ENCODE measurements at places on chromosomes 11 and 22. TPM values are rescaled to one million over a fixed set of nuclear protein-coding genes. Genes with fewer than 3 reads are reported as not detected.

TSGA10IP gene
- not detected for polyA plus RNA-seq

IFITM1 gene
- 15.9 TPM for polyA plus RNA-seq

GPR83 gene
- not detected for polyA plus RNA-seq

IL10RA gene
- 4.7 TPM for polyA plus RNA-seq

HMOX1 gene
- polyA plus RNA-seq, result 12.1 TPM

P2RY2 gene
- polyA plus RNA-seq, result 0.69 TPM

MPPED2 gene
- 5.4 TPM for polyA plus RNA-seq

LRRC74B gene
- polyA plus RNA-seq, result not detected

TTC12 gene
- 4.4 TPM for polyA plus RNA-seq

OR52N4 gene
- polyA plus RNA-seq, result not detected

PNPLA5 gene
- not detected for polyA plus RNA-seq

GAL gene
- polyA plus RNA-seq, result 0.51 TPM

DNA sequence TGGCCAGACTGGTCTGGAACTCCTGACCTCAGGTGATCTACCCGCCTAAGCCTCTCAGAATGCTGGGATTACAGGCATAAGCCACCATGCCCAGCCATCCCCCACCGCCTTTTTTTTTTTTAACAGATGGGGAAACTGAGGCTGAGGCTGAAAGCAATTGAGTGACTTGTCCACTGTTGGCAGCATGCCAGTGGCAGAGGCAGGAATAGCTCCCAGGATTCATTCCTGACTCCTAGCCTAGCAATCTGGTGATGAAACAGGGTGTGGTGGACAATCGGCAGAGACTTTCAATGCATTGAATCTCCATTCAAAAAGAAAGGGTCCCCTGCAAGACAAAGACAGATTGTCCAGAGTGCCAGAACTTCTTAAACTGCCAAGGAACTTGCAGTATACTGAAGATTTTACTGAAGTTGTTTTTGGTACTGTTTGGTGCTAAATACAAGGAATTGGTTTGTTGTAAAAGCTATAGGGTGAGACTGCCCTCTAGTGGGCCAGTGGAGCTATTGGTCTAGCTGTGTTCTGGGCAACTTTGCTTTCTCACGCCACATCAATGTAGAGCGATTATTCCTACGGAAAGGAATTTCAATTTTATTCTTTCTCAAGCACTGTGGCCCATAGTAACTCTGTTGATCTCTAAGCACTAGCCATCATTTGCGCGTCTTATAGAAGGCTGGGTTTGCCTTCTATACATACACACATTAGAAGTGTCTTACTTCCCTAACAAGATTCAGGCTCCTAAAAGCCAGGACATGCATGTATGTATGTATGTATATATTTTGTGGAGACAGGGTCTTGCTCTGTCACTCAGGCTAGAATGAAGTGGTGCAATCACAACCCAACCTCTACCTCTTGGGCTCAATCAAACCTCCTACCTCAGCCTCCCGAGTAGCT lies 21.0 kb downstream of the C22orf31 start:
- peak; percentile 83 for DNase-seq

- DNase-seq, result no peak
Measured at GRCh38 chr11:99687320-99687719, 666.6 kb downstream of the CNTN5 start.

DNA sequence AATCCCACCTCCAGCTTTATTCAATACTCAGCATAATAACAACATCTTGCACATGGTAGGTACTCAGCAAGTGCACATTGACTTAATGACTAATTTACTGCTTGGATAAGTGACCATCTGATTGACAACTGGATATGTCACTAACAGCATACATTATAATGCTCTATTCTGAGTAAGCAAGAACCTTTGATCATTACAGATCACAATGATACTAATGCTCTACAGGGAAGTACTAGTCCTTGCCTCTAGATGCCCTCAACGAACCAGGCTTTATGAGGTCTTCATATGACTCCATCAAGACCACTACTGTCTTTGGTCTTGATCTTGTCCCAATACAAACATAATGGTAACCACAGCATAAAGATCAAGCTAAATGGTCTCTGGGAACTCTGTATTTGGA lies 167.6 kb upstream of the MTMR2 start:
- no peak for DNase-seq

DNA sequence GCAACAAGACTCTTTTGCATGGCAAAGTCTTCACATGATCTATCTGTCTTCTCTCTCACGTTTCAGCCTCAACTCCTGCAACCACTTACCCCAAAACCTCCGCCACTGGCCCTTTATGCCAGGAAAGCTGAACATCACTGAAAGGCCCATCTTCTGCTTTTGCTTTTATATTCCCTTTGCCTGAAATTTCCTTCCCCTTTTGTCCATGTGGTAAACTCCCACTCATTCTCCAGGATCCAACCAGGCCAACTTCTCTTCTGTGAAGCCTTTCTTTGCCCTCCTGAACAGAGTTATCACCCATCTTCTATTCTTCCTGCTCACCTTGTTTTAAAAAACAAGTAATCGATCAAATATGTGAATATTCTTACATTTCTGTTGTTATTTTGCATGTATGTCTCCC lies 117.8 kb downstream of the WNT11 start:
- DNase-seq, result no peak

DNA sequence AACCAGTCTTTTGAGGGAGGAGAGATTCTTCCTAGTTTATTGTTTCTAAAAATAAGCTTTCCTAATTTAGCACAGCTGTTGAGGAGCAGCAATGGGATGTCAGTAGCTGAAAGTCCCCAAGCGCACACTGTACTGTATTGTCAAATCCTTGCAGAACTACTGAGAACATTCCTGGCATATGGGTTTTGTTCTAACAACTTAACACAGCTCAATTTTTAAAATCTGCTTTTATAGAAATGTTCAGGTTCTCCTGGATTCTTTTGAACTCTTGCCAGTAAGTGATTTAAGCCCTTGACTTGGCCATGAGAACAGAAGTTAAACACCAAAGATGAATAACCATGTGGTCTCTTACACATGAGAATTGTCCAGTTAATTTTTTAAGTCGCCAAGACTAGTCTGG lies 218.6 kb downstream of the FAT3 start:
- peak; percentile 27 for DNase-seq

- DNase-seq, result no peak
Measured at GRCh38 chr11:11070976-11071375, 213.1 kb upstream of the ZBED5 start.

DNA sequence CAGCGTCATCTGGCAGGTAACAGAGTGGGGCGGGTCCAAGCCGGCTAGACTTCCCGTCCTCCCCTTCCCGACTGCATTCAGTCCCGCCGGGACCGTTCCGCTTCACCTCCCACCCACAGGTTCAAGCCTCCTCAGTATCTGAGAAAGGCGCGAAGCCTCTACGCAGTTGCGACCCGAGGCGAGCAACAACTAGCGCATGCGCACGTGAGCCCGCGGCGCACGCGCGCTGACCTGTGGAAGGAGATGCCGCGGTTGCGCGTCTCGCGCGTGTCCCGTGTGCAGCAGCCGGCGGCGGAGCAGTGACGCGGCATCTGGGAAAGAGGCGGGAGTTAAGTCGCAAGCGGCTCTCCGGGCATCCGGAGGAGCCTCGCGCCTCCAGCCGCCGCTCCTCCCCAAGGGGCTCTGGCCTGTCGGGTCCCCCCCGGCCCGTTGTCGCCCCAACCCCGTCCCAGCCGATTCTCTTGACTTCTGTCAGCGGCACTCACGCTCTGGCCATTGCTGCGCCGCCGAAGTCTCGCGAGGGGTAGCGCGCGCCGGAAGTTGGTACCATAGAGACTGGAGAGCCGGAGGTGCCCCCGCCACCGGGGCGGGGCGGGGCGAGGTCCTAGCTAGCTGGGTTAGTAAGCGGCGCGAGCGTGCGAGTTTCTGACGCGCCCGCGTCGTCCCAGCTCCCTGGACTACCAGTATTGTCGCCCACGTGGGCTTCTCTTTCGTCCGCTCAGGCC lies at the start of gene THAP7:
THAP7 (minus strand) TSS at position 518 of the 725 bp plus-strand sequence; CDS start at position 311, 207 bp downstream.
- DNase-seq, result peak; percentile 99

GRCh38 chr11:69293087-69293486 lies 868 bp upstream of the MYEOV start:
- DNase-seq, result no peak

- DNase-seq, result peak; percentile 84
Measured at GRCh38 chr11:65856689-65857499, 1.1 kb downstream of the CFL1 start.

DNA sequence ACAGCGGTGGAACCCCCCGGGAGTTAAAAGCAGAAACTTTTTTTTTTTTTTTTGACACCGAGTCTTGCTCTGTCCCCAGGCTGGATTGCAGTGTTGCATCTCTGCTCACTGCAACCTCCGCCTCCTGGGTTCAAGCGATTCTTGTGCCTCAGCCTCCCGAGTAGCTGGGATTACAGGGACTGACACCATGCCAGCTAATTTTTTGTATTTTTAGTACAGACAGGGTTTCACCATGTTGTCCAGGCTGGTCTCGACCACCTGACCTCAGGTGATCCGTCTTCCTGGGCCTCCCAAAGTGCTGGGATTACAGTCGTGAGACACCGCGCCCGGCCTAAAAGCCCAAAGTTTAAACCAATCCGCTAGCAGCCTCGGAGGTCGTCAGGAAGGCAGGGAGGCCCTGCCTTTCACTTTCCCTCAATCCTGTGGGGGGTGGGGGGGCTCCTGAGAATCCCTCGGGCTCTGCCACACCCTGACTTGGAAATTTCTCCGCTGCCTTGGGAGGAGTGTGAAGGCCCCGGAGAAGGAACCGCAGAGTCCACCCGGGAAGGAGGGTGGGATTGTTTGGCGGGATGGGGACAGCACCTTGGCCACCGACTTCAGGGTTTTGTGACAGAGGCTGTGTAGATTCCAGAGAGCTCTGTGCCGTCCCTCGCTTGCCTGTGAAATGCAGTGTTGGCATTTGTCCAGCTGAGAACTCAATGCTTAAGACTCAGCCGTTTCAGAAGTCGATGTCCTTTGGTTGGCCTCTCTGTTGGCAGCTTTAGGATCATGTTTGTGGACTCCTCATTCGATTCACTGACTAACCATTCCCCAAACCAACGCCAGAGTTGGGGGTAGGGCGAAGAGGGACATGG lies 1.0 kb downstream of the ARHGAP8 start:
- peak; percentile 93 for DNase-seq

DNA sequence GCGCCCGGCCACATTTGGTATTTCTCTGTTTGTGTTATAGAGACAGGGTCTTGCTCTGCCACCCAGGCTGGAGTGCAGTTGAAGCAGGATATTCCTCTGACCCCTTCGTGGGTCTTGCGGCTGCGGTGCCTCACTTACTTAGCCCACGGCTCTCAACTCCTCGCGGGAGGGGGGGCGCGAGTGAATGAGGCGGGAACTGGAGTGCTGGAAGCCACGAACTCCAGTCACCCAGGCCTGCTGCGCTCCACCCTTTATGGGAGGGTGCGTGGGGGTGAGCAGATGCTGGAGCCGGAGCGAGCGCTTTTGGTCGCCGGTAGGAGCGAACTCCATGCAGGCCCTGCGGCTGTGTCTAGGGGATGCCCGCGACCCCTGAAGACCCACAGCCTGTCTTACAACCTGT lies 1.8 kb downstream of the C11orf54 start:
- no peak for DNase-seq

GRCh38 chr22:44449061-44449682 lies 48.9 kb downstream of the RTL6 start:
- DNase-seq, result peak; percentile 55

GRCh38 chr11:70703141-70704064 lies 305.1 kb downstream of the CTTN start:
- DNase-seq, result no peak

GRCh38 chr11:2567026-2567671 lies 122.3 kb downstream of the KCNQ1 start:
- no peak for DNase-seq

GRCh38 chr11:32430568-32431381 lies 4.6 kb downstream of the WT1 start:
- DNase-seq, result no peak

- no peak for DNase-seq
Measured at GRCh38 chr22:49997932-49998717, 14.4 kb downstream of the IL17REL start.

Data from muscle of back (tissue), 13 donors.